ENCODE measurements at places on chromosomes 5 and 9.

DNA sequence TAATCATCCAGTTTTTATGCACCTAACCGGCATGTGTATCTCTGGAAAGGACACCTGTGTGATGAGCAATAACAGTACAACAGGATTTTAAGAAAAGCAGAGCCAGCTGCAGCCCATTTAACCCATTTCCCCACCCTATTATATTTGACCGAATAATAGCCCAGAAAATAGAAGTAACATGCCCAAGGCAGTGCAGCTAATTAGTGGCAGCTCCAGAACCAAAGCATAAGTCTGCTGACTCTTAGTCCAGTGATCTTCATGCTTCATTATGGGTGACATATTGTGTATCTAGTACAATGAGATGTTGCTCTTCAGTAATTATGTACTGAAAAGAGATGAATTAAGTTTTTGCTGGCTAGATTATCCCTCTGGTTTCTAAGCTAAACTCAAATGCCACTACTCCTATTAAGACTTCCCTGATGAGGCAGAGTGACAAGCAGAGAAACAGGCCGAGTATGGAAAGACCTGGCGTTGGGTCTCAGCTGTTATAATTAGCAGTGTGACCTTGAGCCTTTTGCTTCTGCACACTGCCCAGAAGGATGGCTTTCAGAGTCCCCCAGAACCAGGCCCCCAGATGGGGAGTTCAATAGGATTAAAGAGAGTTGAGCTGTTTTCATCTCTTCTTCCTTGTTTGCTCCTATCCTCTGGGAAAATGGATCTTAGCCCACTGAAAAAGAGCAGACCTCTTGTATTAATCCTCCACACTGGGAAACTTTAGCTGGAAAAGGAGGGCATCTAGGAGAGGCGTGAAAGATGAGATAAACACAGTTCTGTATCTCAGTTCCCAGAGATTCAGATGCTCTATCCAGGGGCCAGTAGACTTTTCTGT is 10.8 kb upstream of the C1QTNF3 start:
- DNase-seq, result no peak

DNA sequence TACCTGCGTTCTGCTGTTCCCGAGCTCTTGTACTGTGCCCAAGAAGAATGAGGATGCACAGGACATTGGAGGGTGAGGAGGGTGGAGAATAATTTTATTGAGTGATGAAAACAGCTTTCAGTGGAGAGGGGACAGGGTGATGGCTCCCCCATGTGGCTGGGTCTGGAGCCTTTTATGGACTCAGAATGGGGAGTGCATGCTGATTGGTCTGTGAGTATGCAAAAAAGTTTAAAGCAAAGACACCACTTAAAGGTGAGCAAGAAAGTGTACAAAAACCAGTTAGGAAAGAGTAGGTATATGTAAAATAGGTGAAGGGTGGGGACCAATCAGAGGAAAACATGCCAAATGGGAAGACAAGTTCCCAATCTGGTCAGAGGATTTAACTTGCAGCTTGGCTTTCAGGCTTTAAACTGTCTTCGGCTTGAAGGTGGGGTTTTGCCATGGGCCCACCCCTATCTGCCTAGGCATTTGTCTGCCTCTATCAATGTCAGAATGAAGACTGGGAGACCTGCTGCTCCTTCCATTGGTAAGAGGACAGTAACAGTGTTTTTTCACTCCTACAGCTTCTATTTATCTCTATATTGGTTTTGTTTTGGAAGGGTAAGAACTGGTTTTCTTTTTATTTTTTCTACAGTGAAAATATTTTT is 118.0 kb upstream of the RAI14 start:
- no peak for DNase-seq

DNA sequence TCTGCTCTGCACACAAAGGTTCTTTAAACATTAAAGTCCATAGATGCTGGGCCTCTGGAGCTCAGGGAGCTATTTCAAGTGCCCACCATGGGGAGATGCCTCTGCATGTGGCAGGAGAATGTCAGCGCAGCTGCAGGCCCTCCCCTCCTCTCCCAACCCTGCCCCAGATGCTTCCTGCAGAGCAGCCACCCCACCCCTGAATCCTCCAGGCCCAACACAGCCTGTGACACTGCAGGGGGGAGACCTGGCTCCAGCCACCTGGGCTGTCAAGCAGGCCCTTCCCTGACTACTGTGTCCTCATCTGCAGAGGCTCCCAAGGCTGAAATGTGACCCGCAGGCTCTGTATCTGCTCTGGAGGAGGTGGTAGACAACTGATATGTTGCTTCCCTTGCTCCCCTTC is 213.9 kb downstream of the GABBR2 start:
- no peak for DNase-seq

- DNase-seq, result no peak
These were observed 289.4 kb upstream of the DAB2 start for GRCh38 chr5:39714036-39714698.

DNA sequence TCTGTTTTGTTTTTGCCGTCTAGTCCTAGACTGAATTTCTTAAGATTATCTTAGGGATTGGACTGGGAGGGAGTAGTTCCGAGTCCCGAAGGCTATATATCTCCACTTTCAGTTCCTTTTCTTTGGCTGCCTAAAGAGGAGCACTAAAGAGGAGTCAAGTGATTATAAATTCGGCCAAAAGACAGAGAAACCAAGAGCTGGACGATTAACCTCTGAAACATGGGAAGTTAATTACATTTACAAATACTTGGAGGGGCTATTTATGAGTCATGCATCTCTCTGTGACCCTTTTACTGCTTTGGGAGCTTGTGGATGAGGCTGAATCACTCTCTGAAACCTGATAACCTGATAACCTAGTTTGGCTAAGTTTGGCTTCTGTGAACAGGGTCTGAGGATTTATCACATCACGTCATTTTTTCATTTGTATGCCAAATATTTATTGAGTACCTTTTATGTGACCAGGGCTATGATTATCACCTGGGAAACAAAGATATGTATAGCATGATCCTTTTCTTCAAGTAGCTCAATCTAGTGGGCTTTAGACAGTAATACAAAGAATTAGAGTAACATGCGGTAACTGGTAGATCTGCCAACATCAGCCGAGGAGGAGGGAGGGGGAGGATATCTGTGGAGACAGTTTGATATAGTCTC is 180.9 kb downstream of the CD180 start:
- no peak for DNase-seq

Measured in stimulated activated CD8-positive, alpha-beta memory T cell treated with anti-CD3 and anti-CD28 coated beads, Interleukin-4, amount 100 ng/mL, for 4 hours (primary cell).